Activated B cell treated with CpG ODN at 0.5 μM for 24 hours (primary cell): ENCODE measurements at places on chromosomes 1 and 21.
A peak's percentile ranks its signal among the peaks of the same experiment; 100 is the strongest.

- DNase-seq: no peak
Observed at GRCh38 chr21:42199868-42200463, 19.0 kb upstream of the ABCG1 start.

DNA sequence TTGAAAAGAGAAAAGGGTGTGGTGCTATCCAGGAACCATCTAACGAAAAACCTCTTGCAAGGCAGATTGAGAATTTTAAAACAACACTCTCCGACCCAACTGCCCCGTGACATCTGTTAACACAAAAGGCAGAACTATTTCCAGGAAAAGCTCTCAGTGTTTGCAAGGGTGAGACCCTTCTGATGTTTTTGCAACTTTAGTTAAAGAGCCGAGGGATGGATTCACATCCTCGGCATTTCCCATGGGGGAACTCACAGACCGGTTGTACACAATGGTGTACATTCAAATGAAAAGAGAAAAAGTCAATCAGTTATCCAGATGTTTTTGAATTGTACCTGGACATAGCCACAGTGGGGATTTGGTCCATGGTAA is 120.0 kb downstream of the NGF start:
- no peak for DNase-seq

GRCh38 chr1:112985123-112985522 is 29.1 kb upstream of the SLC16A1 start:
- DNase-seq: no peak

DNA sequence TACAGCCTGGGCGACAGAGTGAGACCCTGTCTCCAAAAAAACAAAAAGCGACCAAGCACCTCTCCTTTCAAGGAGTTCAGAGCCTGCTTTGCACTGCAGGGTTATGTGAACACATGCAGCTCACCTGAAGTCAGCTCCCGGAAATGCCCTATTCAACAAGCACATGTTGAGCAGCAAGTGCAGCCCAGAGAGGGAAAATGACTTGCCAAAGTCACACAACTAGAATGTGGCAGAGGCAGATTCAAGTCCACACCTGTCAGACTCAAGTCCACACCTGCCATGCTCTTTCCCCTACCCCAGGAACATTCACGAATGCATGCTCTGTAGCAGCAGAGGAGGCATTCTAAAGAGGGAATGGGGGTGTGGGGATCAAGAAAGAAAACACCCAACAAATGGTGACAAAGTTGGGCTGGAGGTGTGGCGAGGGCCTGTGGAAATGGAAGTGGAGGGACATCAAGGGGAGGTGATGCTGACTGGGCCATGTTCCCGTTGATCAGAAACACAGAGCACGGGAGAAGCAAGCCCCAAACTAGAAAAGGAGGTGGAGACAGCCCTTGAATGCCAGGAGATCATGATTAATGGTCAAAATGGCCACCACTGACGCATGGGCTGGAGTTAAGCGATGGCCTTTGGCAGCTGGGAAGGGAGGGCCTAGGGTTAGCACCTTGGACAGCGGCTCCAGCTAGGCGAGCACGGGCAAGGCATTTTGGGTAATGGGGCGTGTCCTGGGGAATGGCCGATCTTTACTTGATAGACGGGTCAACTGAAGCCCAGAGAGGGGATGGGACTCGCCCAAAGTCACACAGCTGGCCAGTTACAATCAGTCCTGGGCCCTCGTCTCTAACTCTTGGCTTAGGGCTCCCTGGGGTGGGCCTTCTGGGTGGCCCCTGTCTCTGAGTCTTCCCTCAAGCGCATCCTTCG is 21.5 kb downstream of the RAP1GAP start:
- DNase-seq: no peak

DNA sequence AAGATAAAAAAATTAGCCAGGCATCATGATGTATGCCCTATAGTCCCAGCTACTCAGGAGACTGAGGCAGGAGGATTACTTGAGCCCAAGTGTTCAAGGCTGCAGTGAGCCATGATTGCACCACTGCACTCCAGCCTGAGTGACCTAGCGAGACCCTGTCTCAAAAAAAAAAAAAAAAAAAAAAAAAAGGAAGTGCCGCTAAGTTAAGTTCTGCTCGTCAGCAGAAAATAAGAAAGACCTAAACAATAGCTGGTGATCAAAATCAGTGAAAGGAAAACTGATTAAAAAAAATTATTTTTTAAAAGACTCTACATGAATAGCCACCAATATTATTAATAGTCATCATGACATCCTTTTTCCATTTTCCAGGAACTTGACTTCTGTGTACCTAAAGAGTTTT is 44.2 kb upstream of the MTR start:
- no peak for DNase-seq

- DNase-seq: no peak
Observed at GRCh38 chr1:114025609-114026401, 46.5 kb downstream of the OLFML3 start.

GRCh38 chr21:37006486-37007291 is at the start of gene RIPPLY3:
Gene RIPPLY3, plus strand, starts transcription at chr21:37006702. Its CDS starts 71 bp downstream, at chr21:37006773.
- DNase-seq: no peak

DNA sequence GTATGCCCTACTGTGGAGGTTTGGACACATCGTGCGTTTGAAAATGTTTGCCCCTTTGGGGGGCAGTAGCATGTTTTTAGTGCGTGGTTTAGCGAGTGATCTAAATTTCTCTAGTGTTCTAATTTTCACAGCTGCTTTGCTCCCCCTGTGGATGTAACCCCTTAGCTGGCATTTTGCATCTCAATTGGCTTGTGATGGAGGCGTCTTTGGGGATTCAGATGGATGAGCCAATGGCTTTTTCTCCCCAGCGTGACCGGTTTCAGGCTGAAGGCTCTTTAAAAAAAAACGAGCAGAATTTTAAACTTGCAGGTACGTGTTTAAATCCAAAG is 836 bp downstream of the CDC7 start:
- no peak for DNase-seq

DNA sequence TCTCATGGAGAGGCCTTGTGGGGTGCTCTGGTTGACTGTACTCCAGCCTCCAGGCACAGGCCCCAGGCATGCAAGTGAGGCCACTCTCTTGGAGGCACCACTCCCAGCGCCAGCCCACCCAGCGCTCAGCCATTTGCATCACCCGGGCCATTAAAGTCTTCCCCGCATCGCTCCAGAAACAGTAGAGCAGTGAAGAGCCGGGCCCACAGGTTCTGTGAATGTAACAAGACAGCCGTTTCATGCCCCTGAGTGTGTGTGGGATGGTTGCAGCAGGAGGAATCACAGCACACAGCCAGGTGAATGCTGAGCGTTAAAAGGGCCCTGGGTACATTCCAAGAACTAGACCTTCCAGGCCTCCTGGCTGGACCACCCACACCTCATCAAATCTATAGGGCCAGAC is 19.0 kb upstream of the CD2 start:
- no peak for DNase-seq

DNA sequence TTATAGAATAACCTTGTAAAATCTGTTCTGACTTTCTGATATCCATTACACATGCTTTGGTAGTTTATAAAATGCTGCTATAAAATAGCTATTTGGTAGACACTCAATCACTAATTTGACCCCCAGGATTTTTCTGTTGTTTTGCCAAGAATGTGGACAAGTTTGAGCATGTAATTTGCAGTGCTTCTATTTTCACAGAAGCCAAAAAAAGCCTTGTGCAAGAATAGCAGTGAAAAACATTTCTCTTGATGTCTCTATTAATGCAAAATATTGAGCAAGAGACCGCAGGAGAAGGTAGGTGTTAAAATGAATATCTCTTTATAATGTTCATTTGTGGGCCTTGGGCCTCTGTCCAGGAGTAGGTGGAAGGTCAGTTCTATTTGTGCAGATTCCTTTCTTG is 22.5 kb downstream of the MAP3K7CL start:
- DNase-seq: no peak

DNA sequence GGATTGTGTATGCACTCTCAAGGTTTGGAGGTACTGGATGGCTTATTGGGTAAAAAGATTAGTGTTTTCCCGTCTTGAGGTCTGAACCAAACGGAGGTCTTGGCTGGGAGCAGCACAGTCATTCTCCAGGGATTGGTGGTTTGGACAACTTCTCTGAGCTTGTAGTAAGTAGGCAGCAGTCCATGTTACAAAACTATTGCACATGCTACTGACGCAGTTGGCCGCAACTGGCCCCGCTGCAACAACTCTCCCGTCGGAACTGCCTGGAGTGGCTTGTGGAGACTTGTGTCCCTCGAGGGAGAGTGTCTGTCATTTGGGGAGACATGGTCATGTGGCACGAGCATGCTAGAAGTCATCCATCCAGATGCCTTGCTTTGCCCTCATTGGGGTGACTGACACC is 276.0 kb downstream of the TM2D1 start:
- DNase-seq: no peak

DNA sequence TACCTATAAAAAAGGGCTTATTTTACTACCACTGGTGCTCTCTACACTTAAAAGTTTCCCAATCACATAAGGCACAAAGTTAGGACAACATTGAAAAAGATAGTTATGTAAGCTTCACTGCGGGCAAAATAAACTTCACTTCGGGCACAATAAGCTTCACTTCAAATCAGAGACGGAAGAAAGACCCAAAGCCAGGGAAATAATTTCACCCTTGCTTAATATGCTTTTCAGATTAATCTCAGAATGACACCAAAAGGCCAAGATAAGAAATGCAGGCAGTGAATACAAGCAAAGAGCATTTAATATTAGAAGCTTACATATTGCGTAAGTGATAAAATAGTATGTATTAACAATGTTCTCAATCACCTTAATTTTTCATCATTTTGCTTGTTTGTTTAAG is 444.2 kb downstream of the SETD4 start:
- no peak for DNase-seq

GRCh38 chr1:72371259-72372035 is 89.1 kb upstream of the NEGR1 start:
- no peak for DNase-seq

DNA sequence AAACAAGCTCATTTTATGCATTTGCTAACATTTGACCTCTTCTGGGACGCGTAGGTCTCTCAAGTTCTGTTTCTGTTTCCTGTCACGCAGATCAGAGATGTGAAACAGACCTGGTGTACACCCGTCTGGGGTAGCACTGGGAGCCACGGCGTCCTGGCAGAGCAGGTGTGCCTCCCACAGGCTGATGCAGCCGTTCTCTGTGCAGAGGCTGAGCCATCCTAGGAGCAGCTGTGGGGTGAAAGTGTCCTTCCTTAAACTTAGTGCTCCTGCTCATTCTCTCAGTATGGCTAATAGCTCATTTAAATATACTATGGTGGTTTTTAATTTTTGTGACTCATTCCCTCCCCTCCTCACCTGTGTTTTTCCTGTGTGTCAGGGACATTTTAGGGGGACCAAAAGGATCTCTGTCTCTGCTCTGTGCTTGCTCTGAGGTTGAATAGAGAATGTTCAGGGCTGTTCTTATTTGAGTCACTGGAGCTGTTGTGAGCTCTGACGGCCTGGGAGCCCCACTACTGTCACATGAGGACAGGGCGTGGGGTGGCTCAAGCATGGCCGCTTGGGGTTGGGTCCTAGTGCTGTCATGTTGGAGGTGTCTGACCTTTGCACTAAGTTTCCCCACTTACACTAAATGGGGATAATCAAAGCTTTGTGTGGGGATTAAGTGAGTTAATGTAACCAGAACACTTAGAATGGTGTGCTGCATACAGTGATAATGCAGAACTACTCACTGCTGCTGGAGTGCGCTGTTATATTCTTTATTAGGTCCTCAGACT is 43.0 kb downstream of the GALNT2 start:
- peak; percentile 56 for DNase-seq

GRCh38 chr1:162695687-162696086 is 63.4 kb downstream of the DDR2 start:
- DNase-seq: no peak

DNA sequence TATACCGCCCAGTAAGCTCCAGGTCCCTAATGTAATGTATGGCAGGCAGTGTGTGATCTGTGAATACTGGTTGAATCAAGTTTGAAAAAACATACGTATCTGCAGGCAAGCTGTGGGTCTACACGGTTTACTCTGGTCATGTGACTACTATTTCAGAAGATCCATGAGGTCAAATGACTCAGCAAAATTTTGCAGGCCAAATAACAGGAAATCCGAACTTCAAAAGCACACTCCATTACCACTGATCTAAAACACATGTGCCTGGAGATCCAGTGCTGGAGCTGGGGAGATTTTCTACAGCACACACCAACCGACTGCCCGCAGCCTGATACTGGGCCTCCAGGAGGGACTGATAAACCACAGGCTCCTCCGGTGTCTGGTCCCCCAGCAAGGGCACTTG is 64.5 kb upstream of the SLC44A3 start:
- DNase-seq: no peak

DNA sequence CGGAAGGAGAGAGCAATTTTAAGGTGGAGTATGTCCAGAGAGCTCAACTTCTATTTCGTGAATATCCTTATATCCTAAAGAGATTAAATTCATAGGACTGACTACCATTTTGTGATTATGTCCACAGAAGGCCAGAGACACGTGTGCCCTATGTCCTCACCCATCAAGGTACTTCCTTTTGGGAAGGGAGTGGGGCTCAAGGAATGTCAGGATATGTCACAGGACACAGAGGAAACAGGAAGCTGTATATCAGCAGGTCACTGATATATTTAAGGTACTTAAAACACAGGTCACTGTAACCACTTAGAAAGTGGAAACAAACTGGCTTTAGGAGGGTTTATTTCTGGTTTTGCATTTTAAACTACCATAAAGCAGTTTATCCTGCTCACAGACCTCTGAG is 184.6 kb downstream of the APP start:
- no peak for DNase-seq

DNA sequence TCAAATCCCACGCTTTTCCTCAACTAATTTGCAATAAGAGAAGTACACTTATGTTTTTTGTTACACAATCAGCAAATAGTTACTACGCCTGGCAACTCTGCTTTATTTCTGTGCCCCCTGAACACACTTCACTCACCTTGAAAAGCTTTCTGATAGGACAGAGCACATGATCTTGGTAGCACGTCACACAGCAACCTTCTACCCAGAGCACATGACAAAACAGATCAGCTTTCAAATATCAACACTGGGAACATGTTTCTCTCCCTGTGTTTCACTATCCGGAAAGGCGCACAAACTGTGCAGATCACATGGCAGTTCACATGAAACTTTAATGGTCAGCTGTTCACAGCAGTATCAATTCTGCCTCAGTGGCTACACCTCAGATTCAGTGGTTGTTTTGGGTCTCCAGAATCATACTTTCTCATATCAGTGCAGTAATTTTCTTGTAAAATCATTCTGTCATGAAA is 2.2 kb downstream of the SLC19A2 start:
- no peak for DNase-seq

GRCh38 chr1:11046625-11047365 is at the start of gene MASP2:
Gene MASP2, minus strand, starts transcription at chr1:11047239. Its CDS starts 32 bp downstream, at chr1:11047207.
- DNase-seq: peak; percentile 9
